ENCODE measurements at places on chromosomes 16 and 17. TPM values are rescaled to one million over a fixed set of nuclear protein-coding genes. Genes with fewer than 3 reads are reported as not detected.

Gene SLC52A1
- not detected for total RNA-seq

- peak overlapping the region; percentile 43 for H3K4me3 ChIP-seq
- H3K36me3 ChIP-seq, result no peaks in the 10 kb centered on the region
- DNase-seq, result no peak
- no peak overlapping the region for H3K27ac ChIP-seq
Measured at GRCh38 chr17:39165178-39165840, 652 bp downstream of the ARL5C start.

GRCh38 chr17:65886315-65887245, 305.4 kb downstream of the CEP112 start:
- H3K4me1 ChIP-seq, result no peaks in the 10 kb centered on the region
- H3K36me3 ChIP-seq, result no peaks in the 10 kb centered on the region
- no peak for DNase-seq

GRCh38 chr16:11682655-11683096, 14.4 kb downstream of the SNN start:
- DNase-seq, result no peak
- no peak overlapping the region for H3K4me3 ChIP-seq
- H3K27ac ChIP-seq, result no peak overlapping the region
- peaks cover 7% of the 10 kb centered on the region for H3K4me1 ChIP-seq
- H3K36me3 ChIP-seq, result no peaks in the 10 kb centered on the region
- no peaks in the 10 kb centered on the region for H3K27me3 ChIP-seq

Gene BCAS3
- total RNA-seq, result 20.5 TPM

DNA sequence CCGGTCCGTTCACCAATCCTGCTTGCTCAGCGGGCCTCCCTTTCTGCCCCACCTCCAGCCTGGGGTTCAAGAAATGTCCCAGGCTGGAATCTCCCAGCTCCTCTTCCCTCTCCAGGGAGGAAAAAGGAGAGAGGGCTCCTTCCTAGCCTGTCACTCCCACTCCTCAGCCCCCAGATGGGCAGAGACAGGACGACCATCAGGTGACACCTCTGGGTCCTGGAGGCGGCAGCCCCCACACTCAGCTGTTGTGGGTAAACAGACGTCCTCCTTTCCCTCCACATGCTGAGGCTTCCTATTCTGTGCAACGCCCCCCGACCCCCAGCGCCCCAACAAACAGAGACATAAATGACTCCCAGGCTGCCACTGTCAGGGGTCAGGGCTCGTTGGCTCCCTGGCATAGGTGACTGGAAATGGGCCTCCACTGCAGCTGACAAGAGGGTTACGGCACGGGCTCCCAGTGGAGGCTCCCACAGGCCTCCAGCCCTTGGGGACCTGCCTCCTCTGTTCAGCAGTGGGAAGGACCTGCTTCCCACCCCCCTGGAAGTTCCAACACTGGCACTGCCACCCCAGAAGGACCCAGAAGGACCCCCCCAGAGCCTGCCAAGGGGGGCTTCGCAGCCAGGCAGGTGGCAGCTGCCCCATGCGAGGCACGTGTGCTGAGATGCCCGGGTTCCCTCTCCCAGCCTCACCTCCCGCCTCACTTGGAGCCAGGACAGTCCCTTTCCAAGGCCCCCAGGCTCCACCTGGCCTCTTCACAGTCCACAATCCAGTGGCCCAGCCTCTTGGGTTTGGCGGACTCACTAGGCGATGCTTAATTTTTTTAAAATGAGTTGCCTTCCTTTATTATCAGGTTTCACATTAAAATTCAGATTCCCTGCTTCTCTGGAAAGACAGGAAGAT, 232.3 kb downstream of the KATNIP start:
- H3K27ac ChIP-seq, result no peak overlapping the region
- peaks cover 1% of the 10 kb centered on the region for H3K4me1 ChIP-seq
- H3K36me3 ChIP-seq, result no peaks in the 10 kb centered on the region

- H3K27me3 ChIP-seq, result no peaks in the 10 kb centered on the region
- no peaks in the 10 kb centered on the region for H3K36me3 ChIP-seq
- H3K4me3 ChIP-seq, result no peak overlapping the region
- H3K4me1 ChIP-seq, result no peaks in the 10 kb centered on the region
Measured at GRCh38 chr17:58233543-58233942, 4.8 kb upstream of the LPO start.

DNA sequence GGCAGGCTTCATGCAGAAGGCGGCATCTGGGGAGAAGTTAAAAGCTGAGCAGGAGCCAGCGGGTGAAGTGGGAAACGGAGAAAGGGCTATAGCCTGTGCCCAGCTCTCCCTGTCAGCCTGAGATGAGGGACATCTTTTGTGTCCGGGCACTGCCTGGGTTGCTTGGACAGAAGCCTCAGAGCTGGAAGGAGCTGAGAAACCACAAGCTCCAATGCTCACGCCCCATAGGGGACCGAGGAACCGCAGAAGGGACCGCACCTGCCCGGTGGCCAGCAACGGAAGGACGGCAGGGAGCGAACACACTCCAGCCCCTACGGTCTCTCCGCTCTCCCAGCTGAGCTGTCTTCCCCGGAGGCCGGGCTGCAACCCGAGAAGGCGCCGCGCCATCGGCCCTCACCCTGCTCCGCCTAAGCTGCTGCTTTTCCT, 175.8 kb downstream of the NPIPB11 start:
- H3K36me3 ChIP-seq, result no peaks in the 10 kb centered on the region
- H3K27ac ChIP-seq, result peak overlapping the region; percentile 81
- H3K4me3 ChIP-seq, result no peak overlapping the region
- H3K27me3 ChIP-seq, result no peaks in the 10 kb centered on the region

DNA sequence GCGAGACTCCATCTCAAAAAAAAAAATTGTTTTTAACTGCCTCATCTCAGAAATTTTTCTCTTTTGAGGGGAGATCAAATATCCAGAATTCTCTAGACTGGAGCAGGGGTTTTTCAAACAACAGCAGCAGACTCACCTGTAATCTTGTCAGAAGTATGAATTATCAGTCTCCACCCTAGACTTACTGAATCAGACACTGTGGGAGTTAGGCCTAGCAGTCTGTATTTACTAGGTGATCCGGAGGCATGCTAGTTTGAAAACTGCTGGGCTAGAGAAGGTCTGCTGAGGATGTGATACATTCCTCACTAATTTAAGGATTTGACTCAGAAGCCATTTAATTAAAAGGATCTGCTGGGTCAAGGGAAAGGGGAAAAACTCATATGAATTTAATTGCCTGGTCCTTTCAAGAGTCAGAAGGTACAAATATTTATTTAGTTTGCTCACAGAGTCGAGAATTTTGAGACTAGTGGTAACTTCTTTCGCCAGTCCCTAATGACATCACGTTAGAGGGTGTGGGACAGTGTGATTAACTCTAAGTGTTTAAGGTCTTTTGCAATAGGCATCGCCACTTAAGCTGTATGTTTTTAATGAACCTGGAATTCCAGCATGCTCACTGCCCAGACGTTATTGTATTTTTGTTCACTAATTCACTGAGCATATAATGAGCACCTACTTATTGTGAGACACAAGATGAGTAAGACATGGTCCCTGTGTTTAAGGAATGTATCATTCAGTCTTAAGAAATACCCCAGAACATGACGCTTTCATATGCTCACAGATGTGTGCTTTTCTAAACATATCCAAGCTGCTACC, 14.2 kb downstream of the ATP6V0A1 start:
- H3K27ac ChIP-seq, result no peak overlapping the region
- H3K4me3 ChIP-seq, result no peak overlapping the region
- H3K36me3 ChIP-seq, result no peaks in the 10 kb centered on the region
- DNase-seq, result no peak
- no peaks in the 10 kb centered on the region for H3K4me1 ChIP-seq
- no peaks in the 10 kb centered on the region for H3K27me3 ChIP-seq

GRCh38 chr16:85103114-85104079, 8.9 kb downstream of the CIBAR2 start:
- H3K27ac ChIP-seq, result no peak overlapping the region
- no peak for DNase-seq
- no peak overlapping the region for H3K4me3 ChIP-seq
- no peaks in the 10 kb centered on the region for H3K4me1 ChIP-seq
- H3K36me3 ChIP-seq, result no peaks in the 10 kb centered on the region

Gene CRYBA1
- not detected for total RNA-seq

Gene CACNG5
- not detected for total RNA-seq

Gene FBXW10
- total RNA-seq, result 0.20 TPM

Gene PLK1
- total RNA-seq, result 1.1 TPM

GRCh38 chr16:19854543-19854876, 30.1 kb downstream of the GPRC5B start:
- no peak for DNase-seq
- H3K27ac ChIP-seq, result no peak overlapping the region
- no peak overlapping the region for H3K4me3 ChIP-seq
- no peaks in the 10 kb centered on the region for H3K27me3 ChIP-seq
- no peaks in the 10 kb centered on the region for H3K36me3 ChIP-seq
- H3K4me1 ChIP-seq, result no peaks in the 10 kb centered on the region

DNA sequence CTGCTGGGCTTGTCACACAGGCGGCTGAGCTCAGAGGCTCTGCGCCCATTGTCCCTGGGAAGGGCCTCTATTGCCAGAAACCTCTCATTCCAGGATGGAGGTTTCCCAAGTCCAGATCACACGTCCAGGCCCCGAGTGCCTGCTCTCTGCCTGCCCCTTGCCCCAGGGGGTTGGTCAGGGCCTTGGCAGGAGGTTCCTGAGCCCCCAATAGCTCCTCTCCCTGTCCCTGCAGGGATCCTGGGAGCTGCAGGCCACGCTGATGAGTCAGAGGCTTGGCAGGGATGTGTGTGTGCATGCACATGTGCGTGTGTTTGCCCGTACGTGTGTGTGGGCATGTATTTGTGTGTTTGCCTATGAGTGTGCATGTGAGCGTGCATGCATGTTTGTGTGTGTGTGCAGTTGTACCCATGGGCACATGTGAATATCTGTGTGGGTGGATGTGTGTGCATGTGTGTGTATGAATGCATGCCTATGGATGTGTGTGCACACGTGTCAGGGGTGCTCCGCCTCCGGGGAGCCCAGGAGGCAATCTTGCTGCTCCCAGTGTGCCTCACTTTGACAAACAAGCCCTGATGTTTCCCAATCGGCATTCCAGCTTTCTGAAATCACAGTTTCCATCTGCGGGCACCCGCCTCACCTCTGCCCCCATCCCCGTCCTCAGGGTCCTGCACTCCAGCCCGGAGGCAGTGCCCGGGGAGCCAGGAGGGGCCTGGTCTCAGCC, 98.4 kb upstream of the GSE1 start:
- no peak overlapping the region for H3K4me3 ChIP-seq
- H3K27me3 ChIP-seq, result no peaks in the 10 kb centered on the region
- H3K4me1 ChIP-seq, result peaks cover 26% of the 10 kb centered on the region
- H3K36me3 ChIP-seq, result no peaks in the 10 kb centered on the region

Gene ADORA2B
- total RNA-seq, result not detected

DNA sequence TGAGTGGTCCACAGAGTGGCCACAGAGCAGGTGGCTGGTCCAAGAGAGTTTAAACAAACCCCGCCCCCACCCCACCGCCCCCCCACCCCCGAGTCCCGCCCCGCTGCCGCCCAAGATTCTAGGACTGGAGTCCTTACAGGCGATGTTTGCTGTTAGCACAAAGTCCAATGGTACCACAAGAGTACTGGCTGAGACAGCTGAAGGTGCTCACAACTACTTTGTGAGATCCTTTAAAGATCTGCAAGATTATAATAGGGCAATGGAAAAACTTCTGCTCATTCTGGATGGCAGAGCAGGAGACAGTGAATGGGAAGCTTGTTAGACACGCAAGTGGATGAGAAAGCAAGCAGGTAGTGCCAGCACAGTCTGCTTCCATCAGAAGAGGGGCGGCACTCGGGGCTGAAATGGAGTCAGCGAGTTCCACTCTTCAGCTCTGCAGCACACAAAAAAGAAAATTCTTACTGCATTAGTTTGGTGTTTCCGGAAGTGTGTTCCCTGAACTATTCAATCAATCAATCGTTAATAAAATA, 4.7 kb upstream of the TEKT3 start:
- H3K27ac ChIP-seq, result no peak overlapping the region
- DNase-seq, result no peak
- H3K4me1 ChIP-seq, result peaks cover 2% of the 10 kb centered on the region
- no peaks in the 10 kb centered on the region for H3K36me3 ChIP-seq
- no peaks in the 10 kb centered on the region for H3K27me3 ChIP-seq
- H3K4me3 ChIP-seq, result no peak overlapping the region

DNA sequence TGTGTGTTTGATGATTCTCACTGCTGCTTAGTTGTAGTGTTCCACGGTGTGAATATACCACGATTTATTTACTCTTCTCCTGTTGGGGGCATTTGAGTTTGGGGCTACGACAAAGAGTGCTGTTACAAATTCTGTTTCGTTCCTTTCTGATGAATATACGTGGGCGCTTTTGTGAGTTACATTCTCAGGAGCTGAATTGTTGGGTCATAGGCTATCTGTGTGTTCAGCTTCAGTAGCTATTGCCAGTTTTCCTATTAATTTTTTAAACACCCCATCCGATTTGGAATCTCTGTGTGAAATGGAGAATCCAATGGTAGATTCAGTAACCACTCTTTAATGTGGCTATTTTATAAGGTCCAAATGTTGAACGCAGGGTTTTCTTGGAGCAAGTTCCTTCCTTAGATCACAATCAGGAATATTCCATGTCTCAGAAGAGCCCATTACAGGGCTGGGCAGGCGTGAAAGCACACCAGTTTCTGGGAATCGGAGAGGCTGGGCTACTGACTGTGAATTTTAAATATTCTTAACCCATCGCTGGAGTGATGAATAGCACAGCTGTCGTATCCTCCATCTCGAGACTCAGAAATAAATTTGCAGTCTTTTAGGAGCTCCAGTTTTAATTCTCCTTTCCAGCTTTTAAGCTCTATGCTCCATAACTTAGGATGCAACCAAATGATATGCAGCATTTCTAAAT, 115.9 kb downstream of the PITPNC1 start:
- H3K27ac ChIP-seq, result no peak overlapping the region
- no peak for DNase-seq
- peaks cover 10% of the 10 kb centered on the region for H3K4me1 ChIP-seq
- H3K4me3 ChIP-seq, result no peak overlapping the region
- no peaks in the 10 kb centered on the region for H3K27me3 ChIP-seq

GRCh38 chr17:27524594-27524993, 68.3 kb downstream of the KSR1 start:
- no peaks in the 10 kb centered on the region for H3K36me3 ChIP-seq
- no peak for DNase-seq
- H3K27ac ChIP-seq, result no peak overlapping the region
- H3K27me3 ChIP-seq, result no peaks in the 10 kb centered on the region
- no peak overlapping the region for H3K4me3 ChIP-seq
- peaks cover 13% of the 10 kb centered on the region for H3K4me1 ChIP-seq

Data from ovary (tissue), 10 donors.